Fibroblast of skin of left biceps (primary cell): ENCODE measurements at places on chromosomes 6 and 20.

- DNase-seq = no peak
Observed at GRCh38 chr20:48092596-48093280, 307.5 kb upstream of the SULF2 start.

GRCh38 chr6:46794068-46794467, 879 bp downstream of the MEP1A start:
- no peak for DNase-seq

DNA sequence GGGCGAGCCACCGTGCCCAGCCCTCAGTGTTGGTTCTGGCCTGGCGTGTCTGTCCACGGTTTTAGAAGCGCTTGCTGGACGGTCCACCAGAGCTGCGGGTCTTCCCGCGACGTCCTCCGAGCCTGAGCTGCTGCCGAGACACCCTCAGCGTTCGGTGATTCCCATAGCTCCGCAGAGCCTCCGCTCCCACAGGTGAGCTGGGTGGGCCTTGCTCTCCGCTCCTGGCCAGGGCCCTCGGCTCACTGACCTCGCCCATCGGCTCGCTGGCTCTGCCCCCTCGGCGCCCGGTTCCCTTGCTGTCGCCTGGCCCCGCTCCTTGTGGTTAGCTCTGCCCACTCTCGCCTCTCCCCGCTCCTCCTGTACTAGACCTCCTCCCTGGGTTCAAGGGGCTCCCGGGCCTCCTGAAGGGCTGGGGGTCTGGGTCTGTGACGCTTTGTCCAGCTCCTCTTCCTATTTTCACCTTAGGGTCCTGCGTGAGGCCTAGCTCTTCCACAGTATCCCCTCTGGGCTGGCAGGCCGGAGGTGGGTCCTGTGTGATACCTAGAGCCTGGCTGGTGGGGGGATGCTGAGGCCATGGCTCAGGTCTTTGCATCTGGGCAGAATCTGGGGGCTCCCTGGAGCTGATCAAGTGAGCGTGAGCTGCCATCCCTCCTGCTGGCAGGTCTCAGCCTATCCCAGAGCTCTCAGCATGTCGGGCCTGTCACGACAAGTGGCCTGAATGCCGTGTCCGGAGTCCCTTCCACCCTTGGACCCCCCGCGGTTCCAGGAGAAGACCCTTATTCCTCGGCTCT, 5.0 kb upstream of the COX4I2 start:
- no peak for DNase-seq

GRCh38 chr20:53190225-53190624, 218.1 kb downstream of the TSHZ2 start:
- DNase-seq = no peak

DNA sequence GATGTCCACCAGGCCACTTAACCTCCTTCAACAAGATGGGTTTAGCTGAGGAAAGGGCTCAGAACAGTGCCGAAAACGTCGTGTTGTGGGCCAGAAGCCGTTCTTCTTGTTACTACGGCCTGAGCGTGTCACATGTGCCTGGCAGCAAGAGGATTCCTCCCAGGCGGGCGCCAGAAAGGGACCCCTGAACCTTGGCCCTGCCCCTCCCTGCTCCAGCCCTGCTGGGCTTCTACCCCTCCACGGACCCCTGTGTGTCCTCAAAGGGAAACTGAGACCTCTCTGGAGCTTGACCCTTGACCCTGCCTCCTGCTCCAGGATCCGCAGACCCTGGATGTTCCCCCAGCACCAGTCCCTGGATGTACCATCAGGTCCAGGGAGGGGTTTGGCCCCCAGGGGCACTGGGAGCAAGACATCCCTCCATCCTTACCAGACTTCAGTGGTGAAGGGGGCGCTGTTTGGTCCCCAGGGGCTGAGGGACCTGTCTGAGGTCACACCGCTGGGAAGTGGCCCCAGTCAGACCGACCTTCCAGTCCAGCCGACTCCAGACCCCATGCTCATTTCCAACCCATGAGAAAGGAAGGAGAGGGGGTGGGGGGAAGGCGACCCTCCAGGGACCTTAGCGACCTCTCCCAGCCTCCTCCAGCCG, 10.1 kb downstream of the HRH3 start:
- no peak for DNase-seq

- no peak for DNase-seq
Observed at GRCh38 chr6:33638556-33638955, 17.4 kb downstream of the ITPR3 start.

GRCh38 chr20:61049684-61050083, 202.4 kb upstream of the CDH4 start:
- DNase-seq = no peak

GRCh38 chr6:118862443-118862842, 31.5 kb upstream of the ASF1A start:
- DNase-seq = no peak

DNA sequence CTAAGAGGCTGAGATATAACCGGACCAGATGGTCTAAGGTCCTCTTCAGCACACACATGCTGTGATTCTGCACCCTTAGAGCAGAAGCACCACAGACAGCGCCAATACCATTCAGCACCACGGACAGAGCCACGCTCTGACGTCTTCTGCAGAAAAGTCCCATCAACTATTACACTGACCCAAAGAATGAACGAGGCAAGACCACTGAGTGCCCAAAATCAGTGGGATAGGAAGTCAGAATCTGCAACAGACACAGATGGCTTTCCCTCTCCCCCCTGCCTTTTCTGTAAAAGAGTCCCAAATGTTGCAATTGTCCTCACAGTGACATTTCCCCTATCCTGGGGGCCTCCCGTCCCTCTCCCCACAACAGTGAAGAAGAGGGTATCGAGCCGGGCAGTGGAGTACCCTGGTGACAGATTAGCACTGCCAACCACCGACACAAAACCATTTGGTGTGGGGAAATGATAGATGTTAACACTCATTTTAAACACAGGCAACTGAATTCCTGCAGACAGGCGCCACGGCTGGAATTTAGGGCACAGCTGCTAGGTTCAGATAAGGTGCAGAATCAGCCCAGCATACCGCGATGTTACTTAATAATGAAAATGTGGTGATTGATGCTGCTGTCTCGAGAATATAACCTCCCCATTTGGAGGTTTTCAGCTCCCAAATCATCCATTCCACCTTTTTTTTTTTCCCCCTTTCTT, 66.6 kb upstream of the CTNNBL1 start:
- peak; percentile 2 for DNase-seq

DNA sequence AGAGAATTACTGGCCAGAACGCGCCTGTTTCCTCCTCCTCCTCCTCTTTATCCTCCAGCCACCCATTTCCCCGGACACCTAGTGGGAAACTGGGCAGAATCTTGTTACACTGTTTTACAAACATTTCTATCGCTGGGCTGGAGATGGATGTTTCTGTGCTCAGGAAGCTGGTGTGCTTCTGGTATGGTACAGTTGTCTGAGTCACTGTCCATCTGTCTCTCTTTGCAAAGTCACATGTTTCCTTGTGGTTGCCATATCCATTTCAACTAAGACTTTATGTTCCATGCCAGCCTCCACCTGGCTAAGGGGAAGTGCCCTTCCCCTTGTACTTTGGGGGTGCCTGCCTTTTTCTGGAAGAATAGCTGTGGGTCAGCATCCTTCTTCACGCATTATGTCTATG, 52.9 kb upstream of the SLC22A16 start:
- DNase-seq = no peak

DNA sequence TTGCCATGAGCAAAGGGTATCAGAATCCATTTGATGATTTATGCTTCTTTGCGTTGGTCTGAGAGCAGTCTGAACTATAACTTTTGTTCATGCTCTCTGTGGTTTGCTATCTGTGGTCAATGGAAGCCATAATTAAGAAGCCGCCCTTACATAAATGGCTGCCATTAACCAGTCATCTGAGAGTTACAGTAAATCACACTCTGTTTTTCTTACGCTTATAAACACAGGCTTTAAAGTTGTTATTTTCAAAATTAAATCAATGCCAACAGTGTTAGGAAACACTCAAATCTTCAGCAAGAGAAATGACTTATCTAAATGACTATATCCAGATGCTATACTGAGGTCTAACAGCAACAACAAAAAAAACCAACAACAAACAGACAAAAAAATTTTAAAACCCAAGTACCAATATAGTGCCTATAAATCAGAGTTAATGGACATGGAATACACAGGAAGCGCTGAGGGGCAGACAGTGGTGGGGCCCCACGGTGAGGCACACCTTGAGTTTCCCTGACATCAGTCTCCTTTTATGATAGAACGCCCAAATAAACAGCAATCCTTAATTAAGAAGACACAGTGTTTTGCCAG, 108.0 kb upstream of the C6orf118 start:
- DNase-seq = no peak

DNA sequence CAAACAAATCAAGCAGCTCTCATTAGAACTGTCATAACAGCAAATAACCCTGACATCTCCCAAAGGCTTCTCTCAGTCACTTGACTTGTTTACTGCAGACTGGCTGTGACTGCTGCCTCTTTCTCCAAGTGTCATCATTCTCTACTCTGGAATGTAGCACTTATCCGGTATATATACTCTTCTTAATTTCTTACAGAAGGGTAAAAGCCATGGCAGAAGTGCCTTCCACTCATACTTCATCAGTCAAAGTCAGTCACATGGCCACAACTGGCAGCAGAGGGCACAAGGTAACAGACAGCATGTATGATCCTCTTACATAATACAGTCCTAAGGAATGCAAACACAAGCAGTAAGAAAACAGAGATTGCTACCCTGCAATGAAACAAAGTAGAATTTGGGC, 9.3 kb downstream of the NAPB start:
- DNase-seq = no peak

GRCh38 chr6:121959501-121959900, 440.0 kb upstream of the HSF2 start:
- DNase-seq = no peak

DNA sequence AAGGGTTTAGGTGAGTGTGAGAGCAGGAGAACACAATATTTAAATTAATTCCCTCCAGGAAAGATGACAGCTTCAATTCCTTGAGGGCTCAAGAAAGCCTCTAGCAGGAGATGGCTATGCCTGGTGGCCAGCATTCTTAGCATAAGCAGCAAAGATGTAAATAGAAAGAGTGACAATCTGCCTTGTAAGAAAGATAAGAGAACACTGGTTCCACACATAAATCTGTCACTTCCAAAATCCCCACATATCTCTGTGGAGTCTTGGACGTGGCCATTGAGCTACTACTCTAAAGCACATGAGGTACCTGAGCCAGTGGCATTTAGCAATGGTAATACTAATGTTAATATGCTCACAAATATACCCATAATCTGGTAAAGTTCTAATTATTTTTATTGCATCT, 29.2 kb downstream of the DEFB114 start:
- DNase-seq = no peak

- DNase-seq = peak; percentile 95
Observed at GRCh38 chr20:43513931-43514647, 6.6 kb downstream of the L3MBTL1 start.

DNA sequence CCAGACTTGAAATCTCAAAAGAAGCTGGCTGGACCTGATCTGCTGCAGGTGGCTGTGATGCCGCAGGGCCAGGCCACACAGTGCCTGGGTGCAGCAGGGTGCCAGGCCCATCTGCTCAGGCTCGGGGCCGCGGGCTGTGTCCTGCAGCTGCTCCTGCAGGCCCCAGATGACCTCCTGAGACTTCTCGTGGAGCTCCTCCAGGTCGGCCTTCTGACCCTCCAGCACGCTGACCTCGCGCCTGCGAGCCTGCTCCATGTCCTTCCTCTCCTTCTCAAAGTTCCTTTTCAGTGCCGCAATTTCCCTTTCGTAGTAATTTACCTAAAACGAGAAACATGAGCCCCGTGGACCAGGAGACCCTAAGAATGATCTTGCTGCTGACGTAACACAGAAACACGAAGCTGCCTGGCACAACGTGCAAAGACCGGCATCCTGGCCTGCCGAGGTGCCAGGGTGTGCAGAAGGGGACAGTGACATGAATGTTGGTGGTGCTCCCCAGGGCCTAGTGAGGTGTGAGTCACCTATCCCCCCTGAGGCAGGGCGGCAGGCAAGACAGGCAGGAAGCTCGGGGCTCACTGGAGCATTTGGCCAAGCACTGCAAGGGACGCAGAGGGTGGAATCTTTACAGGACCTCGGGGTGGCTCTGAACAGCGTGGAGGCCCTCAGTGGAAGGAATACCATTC, 71.6 kb downstream of the GINS1 start:
- DNase-seq = no peak

- no peak for DNase-seq
Observed at GRCh38 chr6:46733341-46733801, 1.8 kb downstream of the PLA2G7 start.

- no peak for DNase-seq
Observed at GRCh38 chr6:22064558-22064957, 232.3 kb downstream of the PRL start.

- peak; percentile 35 for DNase-seq
Observed at GRCh38 chr6:122381494-122382265, 17.8 kb upstream of the HSF2 start.

- no peak for DNase-seq
Observed at GRCh38 chr6:23388086-23388783, 737.8 kb upstream of the NRSN1 start.

DNA sequence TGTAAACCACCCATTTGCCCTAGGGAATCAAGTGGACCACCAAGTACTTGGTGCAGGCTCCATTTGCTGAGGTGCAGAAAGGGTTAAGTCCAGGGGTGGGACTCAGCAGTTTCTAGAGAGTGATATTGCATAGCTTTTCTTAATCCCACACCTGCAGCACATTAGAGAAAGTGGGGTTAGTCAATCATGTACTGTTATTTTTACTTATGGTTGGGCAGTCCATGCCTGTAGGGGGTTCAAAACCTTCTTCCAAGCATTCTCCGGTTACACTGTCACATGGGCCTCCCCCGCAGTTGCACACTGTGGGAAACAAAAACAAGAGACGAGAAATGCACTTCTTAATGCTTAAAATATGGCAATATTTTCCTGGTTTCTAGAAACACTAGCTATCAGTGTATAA, 65.5 kb downstream of the LAMA4 start:
- DNase-seq = peak; percentile 82

DNA sequence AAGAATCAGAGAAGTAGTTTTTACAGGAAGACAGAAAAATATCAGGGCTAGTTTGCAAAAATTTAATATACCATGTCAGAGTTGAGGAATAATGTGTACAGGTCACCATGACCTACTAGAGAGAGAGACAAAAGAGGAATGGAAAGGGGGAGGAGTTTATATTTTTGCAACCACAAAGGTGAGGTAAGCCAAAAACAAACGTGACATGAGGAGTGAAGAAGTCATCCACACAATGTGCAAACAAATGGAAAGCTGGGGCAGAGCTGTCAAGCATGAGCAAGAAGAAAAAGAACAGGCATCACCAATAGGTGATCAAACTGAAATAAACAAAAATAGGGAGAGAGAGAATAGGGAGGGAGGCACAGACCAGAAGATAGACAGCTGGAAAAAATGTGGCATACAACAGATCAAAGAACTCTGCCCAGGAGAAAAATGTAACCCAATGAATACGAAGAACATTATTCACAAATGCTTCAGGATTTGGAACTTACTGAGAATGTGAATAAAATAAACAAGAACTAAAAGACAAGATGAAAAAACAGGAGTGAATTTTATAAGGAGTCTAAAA, 15.5 kb downstream of the RARS2 start:
- DNase-seq = no peak

- DNase-seq = no peak
Observed at GRCh38 chr6:18293076-18293904, 29.0 kb upstream of the DEK start.

DNA sequence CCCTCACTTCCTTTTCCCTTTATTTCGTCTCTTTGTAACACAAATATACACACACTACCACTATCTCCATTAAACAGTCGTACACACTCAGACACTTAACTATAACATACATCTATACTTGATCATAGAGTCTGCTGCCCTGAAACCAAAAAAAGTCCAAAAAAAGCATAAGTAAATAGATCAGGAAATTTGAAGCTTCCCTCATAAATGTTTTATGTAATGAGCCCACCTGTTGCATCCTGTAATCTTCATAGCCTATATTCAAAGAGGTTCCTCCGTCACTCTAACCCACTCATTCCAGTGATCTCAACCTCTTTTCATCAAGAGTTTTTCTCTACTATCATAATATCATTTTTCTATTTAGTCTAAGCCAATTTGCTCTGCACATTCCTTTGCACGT, 6.9 kb upstream of the OR12D2 start:
- no peak for DNase-seq
